NCI-H460 (cell line): ENCODE measurements at places on chromosomes 3 and 15.

DNA sequence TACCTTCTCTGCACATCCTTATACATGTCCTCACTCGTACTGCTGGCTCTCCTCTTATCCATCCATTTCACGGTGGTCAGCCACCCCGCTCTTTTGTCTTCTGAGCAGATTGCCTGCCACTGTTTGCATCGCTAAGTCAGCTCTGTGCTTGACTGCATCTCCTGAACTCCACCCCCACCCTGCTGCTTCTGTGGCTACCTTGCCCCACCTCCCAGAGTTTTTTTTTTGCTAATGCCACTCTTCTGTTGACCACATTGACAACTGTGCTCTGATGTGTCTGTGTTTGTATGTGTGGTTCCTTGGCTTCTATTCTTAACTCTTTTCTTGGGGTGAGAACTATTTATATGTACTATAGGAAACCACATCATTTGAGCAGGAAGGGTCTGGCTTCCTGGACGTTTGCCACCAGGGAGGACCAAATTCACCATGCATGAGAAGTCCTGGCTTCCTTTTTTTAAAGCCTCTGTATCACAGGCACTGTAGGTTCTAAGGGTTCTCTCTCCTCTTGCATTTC is 12.8 kb upstream of the MTMR10 start:
- DNase-seq: no peak

DNA sequence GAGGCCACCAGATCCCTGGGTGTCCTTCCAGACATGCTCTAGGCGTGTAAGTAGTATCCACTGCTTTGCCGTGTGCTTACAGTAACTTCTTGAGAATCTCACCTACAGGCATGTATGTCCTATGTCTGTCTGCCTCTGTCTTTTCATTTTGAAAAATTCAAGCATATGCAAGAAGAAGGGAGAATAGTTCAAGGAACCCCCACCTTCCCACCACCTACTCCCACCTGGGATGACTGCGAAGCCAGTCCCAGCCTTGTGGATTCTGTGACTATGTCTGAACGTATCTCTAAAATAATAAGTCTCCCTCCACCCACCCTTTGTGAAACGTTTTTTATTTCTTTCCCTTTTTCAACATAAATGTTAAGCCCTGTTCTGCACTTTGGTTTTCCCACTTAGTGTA is 15.0 kb downstream of the CHST13 start:
- DNase-seq: no peak

GRCh38 chr3:159126261-159127020 is 324.6 kb downstream of the MFSD1 start:
- DNase-seq: no peak

- DNase-seq: no peak
These were observed 3.3 kb upstream of the HES1 start for GRCh38 chr3:194132465-194133286.

DNA sequence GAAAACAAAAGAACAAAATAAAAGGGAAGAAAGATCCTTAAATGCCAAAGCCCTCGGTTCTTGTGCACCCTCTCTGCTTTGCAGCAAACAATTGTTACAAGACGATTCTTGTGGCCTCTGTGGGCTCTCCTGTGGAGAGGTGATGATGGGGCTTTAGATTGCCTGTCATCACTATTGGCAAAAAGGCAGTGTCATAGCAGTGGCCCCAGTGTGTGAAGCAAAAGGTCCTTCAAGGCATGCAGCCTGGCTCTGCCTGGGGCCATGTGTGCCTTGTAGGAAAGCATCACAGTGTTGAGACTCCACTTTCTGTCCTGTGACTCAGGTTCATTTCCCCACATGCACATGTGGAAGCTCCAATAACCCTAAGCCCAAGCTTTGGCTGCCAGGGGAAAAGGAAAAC is 43.7 kb downstream of the POC1A start:
- no peak for DNase-seq

GRCh38 chr15:70281811-70282307 is 184.1 kb upstream of the TLE3 start:
- DNase-seq: no peak

DNA sequence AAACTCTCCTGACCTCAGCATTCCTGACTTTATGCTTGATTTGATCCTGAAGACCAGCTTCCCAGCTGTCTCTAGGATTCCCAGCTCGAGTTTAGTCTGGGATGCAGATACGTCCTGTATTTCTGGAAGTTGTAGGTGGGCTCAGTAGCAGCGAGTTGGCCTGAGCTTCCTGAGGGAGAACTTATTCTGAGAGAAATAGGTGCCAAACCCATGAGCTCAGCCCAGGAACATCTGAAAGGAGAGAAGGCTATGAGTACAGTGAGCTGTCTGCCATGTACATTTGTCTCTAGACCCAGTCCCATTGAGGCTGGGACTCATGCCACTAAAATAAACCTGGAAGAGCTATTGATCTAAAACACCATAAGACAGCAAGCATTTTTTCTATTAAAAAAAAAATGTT is 36.6 kb upstream of the SLC9A9 start:
- no peak for DNase-seq

GRCh38 chr3:149180057-149180573 is 41.5 kb downstream of the CP start:
- DNase-seq: peak; percentile 93

DNA sequence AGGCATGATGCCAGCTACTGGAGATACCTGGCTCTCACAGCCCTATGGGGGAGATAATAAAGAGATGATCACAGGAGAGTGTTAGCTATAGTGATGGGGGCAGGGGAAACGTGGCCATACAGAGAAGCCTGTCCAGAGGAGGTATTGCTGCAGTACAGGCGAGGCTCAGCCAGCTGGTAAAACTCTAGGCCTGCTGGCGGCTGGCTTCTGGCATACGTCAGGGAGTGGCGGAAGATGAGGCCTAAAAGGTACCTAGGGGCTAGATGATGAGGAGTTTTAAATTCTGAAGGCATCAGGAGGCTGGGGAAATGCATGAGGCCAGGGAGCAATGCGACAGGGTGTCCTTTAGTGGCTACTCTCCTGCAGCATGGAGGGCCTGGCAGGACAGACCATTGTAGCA is 110.7 kb downstream of the EEFSEC start:
- DNase-seq: no peak

DNA sequence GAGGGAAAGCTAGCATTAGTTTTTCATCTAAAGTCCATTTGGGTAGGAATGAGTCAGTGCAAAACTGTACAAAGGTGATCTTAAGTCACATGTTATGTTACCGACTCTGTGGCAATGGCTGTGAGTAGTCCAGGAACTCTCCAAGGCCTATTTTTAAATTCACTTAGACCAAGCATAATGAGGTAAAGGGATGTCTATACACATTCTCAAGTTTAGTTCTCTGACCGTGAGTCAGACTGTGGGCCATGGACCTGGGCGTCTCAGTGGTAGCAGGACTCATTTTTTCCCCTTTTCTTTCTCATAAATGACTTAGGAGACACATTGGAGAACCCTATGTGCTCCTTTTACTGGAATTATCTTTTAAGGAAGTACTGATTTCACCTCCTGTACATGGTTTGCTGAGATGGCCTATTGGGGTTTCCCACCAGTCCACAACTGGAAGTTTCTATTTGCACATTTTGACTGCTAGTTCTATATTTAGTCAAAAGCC is 488.7 kb upstream of the TPRG1 start:
- no peak for DNase-seq

GRCh38 chr3:43175541-43175940 is 69.7 kb upstream of the POMGNT2 start:
- DNase-seq: no peak

DNA sequence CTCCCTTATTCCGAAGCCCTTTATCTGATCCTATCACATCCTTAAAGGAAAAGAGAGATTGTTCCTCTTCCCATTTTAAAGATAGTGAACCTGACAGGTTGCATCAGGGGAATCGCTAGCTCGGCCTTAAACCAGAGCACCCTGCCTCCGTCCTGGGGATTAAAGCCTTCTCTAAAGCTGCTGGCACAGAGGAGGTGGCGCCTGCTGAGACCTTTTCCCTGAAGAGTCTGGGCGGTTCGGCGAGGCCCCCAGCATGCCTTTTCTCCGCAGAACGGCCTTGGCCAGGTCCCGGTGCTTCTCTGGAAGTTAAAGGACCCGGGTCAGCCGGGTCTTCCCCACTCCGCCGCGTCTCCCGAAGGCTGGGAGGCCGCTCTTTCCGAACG is 593 bp downstream of the FAM219B start:
- DNase-seq: no peak

DNA sequence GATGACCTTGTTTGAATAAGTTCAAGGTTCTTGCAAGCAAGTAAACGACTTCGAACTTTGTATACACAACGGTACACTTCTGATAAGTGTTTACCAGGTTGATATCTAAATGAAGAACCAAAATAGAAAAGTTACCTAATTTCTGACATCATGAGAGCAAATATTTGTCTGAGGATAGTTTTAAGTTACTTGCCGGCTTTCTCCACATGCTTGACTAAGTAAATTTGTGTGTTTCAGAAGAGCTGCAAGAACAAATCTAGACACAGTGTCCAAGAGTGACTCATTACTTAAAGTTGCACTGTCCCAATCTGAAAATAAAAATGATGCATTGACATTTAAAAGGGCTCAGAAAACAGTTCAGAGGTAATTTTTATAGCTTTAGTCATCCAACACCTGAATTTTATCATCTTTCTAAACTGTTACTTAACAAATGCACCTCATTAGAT is 115.1 kb downstream of the HERC1 start:
- DNase-seq: no peak

DNA sequence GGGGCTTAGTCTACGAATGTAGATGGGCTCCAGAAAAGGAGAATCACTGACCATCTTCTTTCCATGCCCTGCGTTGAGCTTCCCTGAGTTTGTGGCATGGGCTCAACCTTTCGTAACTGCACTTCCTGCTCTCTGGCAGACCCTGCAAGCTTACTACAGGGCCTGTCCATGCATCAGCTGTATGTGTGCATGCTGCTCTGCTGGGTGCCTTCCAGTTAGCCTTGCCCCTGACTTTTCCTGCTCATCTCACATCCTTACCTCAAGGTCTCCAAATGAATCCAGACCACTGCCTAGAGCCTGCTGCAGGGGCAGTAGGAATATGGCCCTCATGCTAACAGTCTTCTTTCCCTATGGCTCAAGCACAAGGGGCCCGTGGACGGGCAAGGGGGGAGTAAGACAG is 2.0 kb upstream of the TF start:
- no peak for DNase-seq

GRCh38 chr3:174020156-174020555 is 622.6 kb downstream of the NLGN1 start:
- DNase-seq: no peak

GRCh38 chr3:140898340-140899180 is 43.1 kb upstream of the SLC25A36 start:
- DNase-seq: peak; percentile 46

DNA sequence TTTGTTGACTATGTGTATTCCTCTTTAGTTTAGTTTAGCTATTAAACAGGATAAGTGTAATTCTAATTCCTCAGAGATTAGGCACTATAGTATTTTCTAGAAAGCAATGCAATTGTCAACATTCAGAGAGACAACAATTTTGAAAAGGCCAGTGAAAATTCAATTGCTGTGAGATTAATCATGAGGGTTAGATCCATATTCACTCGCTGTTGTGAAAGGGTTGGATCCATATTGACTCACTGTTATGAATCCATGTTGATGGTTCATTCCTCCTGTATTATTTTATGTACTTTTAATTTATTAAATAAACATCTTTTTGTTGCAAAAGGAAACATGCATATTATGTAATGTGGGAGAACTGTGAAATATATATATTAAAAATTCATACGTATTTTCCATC is 641 bp downstream of the TRAT1 start:
- DNase-seq: no peak

DNA sequence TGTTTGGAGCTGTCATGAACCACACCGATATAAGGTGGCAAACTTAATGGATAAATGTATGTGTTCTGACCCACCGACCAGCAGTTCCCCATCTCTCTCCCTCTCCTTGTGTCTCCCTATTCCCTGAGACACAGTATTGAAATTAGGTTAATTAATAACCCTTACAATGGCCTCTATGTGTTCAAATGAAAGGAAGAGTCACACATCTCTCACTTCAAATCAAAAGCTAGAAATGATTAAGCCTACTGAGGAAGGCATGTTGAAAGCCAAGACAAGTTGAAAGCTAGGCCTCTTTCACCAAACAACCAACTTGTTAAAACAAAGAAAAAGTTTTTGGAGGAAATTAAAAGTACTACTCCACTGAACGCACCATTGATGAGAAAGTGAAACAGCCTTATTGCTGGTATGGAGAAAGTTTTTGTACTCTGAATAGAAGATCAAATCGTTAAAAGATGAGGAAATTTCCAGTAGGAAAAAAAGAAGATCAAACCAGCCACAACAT is 15.0 kb downstream of the ATR start:
- no peak for DNase-seq

DNA sequence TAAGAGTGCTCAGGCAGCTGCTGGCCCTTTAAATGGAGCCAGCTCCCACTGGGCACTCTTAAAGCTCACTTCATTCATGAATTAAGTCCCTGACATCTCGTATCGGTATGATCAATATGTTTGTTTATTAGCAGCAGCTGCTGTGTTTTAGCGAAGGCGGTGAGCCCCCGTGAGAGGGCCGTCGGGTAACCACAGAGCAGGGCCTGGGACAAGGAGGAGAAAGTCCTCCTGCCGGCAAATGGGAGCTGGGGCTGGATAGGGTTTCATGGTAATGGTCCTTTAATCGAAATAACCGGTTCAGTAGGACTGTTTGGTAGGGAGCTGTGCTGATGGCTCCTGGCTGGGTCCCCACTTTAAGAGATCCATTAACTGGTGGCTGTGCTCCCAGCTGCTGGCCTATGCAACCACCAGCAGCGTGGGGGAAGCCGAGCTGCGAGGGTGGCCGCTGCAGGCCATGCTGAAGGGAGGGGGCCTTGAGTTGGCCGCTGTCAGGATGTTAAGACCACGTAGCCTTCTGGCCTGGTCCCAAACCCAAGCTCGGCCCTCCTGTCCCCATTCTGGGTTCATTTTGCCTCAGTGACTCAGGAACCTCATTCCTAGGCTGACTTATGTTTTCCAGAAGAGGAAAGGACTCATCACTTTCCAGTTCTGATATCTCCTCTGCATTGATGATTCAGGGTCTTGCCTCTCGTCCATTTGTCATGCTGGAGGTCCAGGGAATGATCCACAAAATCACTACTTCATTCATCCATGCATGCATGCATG is 67.6 kb upstream of the NTRK3 start:
- no peak for DNase-seq

DNA sequence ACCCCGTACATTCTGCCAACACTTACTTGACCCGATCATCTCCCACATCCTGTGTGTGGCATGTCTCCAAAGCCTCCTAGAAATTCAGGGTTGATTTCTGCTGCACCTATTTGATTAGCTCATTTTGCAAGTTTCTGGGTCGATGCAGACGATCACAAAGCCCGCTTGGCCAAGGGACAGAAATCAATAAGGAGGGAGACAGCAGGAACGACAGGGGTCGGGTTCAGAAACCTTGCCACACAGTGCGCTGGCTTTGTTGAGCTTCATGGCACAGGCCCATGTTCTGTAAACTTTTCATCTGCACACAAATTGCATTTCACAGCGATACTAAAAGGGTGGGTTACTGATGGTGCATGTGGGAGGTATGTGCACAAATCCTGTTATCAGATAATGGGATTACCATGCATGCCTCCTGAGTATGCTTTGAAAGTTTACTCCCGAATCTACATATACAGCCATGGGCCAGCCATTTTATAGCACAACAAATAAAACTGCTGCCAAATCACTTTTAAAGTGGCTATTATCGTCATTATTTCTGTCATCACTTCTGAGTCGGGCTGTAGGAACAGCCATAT is 95.9 kb upstream of the ATP11B start:
- DNase-seq: no peak

GRCh38 chr15:67147396-67147949 is 82.1 kb downstream of the SMAD3 start:
- DNase-seq: no peak

GRCh38 chr3:83426300-83426699 is 1532.5 kb upstream of the CADM2 start:
- DNase-seq: peak; percentile 9

GRCh38 chr15:72338617-72339321 is 18.8 kb upstream of the CELF6 start:
- no peak for DNase-seq
